Stomach (tissue), 19 donors: ENCODE measurements at places on chromosomes 6 and 20. TPM values are rescaled to one million over a fixed set of nuclear protein-coding genes. Genes with fewer than 3 reads are reported as not detected.

Gene SLC26A8
- total RNA-seq, result 0.58 TPM

Gene CRISP3
- total RNA-seq, result 0.55 TPM

Gene ARMH2
- total RNA-seq, result not detected

Gene YWHAB
- total RNA-seq, result 52.2 TPM

Gene TRIM10
- not detected for total RNA-seq

Gene SLC24A3
- 6.8 TPM for total RNA-seq

Gene NTSR1
- not detected for total RNA-seq

Gene GPR6
- not detected for total RNA-seq

Gene LIN28B
- not detected for total RNA-seq

Gene SLC22A7
- not detected for total RNA-seq

Gene MCHR2
- total RNA-seq, result not detected

Gene NDUFAF4
- total RNA-seq, result 11.2 TPM

Gene GTSF1L
- not detected for total RNA-seq

GRCh38 chr6:15672291-15672690, 9.5 kb upstream of the DTNBP1 start:
- DNase-seq, result no peak

GRCh38 chr6:2765896-2766766, 938 bp downstream of the WRNIP1 start:
- peak; percentile 83 for DNase-seq

- no peak for DNase-seq
These were observed 626.8 kb upstream of the ARID1B start for GRCh38 chr6:156150391-156150790.

GRCh38 chr6:126176282-126176681, 163.6 kb upstream of the CENPW start:
- no peak for DNase-seq

- DNase-seq, result no peak
These were observed 182.0 kb downstream of the COL21A1 start for GRCh38 chr6:56065408-56065807.

GRCh38 chr20:50053362-50054230, 59.4 kb downstream of the UBE2V1 start:
- DNase-seq, result no peak

DNA sequence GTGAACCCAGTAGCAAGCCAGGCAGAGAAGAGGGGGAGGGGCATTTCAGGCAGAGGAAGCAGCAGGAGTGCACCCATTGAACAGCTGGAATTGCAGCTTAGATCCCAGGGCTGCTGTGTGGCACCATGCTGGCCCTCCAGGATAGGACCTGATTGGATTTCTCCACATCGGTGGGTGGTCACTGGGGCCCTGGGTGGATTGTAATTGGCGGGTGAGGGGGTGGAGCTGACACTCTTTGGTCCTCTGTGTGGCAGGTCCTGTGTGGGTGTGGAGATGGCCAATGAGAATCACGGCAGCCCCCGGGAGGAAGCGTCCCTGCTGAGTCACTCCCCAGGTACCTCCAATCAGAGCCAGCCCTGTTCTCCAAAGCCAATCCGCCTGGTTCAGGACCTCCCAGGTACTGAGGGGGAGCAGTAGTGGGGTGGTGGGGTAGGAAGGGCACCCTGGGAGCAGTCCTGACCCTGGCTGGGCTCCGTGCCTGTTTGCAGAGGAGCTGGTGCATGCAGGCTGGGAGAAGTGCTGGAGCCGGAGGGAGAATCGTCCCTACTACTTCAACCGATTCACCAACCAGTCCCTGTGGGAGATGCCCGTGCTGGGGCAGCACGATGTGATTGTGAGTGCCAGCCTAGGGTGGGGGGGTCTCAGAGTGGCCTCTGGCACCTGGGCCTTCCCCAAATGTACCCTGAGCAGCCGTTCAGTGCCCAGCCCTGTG, 4.4 kb downstream of the PCIF1 start:
- no peak for DNase-seq

DNA sequence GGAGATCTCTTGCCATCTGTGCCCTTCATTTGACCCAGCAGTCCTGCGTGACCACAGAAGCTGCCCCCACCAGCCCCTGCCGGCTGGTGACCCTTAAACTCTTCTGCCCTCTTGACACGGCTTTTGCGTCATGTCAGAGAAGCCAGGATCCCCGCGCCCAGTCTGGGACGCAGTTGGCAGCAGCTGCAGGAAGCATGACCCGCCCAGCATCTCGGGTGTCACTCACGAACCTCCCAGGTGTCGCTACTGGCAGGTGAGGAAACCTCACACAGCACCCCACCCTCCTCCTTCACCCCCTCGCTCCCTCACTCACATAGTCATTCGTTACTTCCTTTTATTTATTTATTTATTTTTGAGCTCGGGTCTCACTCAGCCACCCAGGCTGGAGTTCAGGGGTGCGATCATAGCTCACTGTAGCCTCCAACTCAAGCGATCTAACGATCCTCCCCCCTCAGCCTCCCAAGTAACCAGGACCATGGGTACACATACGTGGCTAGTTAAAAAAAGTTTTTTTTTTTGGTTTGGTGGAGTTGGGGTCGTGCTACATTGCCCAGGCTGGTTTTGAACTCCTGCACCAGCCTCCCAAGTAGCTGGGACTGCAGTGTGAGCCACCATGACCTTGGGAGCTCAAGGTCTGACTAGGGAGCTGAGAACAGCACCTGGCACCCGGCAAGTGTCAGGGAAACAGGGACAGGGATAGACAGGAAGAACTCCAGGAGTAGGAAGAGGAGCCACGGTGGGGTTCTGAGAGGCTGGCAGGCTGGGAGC, 14.1 kb upstream of the SPDEF start:
- DNase-seq, result no peak

- DNase-seq, result peak; percentile 20
These were observed 210.3 kb downstream of the TBX18 start for GRCh38 chr6:84554074-84554473.

- DNase-seq, result no peak
These were observed 8.8 kb downstream of the FOXC1 start for GRCh38 chr6:1618311-1619097.

DNA sequence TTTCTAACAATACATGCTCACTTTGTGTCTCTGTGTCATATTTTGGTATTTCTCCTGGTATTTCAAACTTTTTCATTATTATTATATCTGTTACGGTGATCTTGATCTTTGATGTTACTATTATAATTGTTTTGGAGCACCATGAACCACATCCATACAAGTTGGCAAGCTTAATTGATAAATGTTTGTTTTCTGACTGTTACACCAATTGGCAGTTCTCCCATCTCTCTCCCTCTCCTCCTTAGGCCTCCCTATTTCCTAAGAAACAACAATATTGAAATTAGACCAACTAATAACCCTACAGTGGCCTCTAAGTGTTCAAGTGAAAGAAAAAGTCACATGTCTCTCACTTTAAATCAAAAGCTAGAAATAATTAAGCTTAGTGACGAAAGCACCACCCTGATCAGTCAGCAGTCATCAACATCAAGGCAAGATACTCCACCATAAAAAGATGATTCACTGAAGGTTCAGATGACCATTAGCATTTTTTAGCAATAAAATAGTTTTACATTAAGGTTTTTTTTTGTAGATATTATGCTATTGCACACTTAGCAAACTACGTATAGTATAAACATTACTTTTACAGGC, 61.5 kb downstream of the IBTK start:
- no peak for DNase-seq

DNA sequence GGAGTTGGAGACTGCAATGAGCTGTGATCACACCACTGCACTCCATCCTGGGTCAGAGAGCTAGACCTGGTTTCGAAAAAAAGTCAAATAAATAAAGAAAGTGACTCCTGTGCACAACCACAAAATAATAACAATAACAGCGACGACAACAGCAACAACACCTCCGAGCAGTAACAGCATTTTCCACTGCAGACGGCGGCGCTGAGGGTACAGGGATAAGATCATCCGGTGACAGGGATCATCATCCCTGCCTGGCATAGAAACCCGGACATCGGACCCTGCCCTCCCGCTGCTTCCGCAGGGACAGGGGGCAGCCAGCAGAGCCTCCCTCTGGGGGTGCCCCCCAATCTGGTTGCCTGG, 11.5 kb downstream of the SRXN1 start:
- DNase-seq, result peak; percentile 47

DNA sequence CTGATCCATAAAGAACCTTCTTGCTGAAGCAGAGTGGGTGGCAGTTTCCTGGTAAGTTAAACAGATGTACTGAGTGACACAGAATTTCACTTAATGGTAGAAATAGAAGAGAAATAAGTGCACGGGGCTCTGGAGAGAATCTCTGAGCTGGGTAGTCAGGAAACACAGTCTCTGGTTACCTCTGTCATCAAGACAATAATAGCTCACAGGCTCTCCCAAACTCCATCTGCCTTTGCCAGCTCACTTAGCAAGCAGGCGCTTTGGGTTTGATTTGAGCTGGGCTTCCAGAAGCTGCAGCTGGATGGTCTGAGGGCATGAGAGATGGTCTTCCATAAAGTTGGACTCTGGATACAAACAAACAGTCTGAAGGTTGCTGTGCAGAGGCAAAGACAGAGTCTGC, 39.6 kb upstream of the PRSS35 start:
- DNase-seq, result no peak

DNA sequence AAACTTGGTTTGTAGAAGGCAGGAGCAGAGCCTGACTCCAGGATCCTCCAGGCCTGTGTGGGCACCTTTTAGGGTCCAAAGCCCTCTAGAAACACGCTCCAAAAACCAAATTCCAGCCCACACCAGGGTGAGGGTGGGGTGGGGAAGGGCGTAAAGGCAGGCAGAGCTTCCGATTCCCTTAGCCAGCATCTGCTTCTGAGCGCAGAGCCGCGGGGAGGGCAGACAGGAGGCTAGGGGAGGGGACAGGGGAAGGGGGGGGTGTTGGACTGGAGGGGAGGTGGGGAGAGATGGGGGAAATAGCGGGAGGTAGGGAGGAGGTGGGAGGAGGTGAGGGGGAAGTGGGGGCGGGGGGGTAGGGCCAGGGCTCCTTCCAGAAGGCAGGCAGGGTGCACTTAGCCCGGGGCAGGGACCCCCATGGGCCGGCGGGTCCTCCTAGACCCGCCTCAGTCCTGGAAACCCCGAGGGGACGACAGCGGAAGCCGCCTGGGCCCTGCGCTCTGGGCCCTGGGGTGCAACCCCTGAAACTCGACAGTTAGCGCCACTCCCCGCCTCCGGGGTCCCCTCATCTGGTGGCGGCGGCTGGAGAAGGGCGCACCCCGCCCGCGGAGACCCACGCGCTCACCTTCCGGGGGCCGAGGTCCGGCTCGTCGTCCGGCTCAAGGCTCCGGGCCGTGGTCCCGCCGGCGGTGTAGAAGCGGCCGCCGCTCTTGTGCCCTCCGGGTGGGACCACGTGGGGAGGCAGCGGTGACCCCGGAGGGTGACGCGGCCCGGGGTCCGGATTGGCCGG, 22.0 kb upstream of the FRMD1 start:
- DNase-seq, result no peak

GRCh38 chr20:19688031-19688806, 69.8 kb upstream of the RIN2 start:
- DNase-seq, result peak; percentile 78

DNA sequence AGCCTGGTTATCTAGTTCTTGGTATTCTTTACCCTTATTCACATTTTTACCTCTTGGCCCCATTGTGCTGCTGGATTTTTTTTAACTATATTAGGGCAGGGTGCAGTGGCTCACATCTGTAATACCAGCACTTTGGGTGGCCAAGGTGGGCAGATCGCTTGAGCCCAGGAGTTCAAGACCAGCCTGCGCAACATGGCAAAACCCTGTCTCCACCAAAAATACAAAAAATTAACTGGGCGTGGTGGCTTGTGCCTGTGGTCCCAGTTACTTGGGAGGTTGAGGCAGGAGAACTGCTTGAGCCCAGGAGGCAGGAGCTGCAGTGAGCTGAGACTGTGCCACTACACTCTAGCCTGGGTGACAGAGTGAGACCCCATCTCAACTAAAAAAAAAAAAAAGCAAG, 12.2 kb upstream of the TAF8 start:
- DNase-seq, result no peak

- DNase-seq, result no peak
These were observed at the start of gene BPIFB4 for GRCh38 chr20:33079259-33079658. Gene BPIFB4 (plus strand): TSS chr20:33079643. CDS start chr20:33081527, 1,884 bp downstream.

- DNase-seq, result no peak
These were observed 38.4 kb upstream of the OCSTAMP start for GRCh38 chr20:46588532-46589511.

DNA sequence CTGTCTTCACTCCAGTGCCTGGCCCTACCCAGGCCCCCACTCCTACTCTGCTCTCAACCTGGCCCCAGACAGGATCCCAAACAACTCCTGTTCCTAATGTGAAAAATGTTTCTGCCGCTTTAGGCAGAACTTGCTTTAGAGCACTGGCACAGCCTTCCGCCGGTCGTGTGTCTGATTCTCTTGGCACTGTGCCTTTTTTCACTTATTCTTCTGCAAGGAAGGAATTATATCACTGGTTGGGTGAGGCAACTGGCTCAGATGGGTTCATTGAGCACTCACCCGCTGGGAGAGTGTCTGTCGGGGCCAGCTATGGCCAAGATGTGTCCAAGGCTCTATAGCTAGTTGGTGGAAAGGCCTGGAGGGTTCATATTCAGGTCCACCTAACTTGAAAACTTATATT, 33.6 kb upstream of the HLA-A start:
- DNase-seq, result peak; percentile 29

- DNase-seq, result no peak
These were observed 20.1 kb downstream of the HECA start for GRCh38 chr6:139154881-139155547.

- peak; percentile 82 for DNase-seq
These were observed 14.8 kb upstream of the FAM83C start for GRCh38 chr20:35306931-35307517.

- DNase-seq, result no peak
These were observed 17.9 kb upstream of the PNPLA1 start for GRCh38 chr6:36252005-36252404.

DNA sequence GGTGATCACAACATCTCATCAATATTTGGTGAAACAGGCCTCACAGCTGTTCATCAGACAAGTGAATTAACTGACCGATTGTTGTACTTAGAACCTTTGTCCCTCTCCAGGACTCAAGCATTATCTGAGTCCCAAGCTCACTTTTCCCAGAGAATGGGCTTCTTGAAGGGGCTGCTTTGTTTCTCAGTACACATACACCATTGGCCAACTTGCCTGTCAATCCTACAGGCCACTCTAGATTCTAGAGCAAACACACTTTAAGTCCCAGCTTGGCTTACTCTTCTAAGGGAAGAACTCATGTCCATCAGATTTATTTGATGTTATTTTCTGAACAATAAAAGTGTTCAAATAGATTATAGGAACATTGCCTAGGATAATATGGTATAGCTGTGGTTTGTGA, 249.5 kb downstream of the BCKDHB start:
- DNase-seq, result no peak

DNA sequence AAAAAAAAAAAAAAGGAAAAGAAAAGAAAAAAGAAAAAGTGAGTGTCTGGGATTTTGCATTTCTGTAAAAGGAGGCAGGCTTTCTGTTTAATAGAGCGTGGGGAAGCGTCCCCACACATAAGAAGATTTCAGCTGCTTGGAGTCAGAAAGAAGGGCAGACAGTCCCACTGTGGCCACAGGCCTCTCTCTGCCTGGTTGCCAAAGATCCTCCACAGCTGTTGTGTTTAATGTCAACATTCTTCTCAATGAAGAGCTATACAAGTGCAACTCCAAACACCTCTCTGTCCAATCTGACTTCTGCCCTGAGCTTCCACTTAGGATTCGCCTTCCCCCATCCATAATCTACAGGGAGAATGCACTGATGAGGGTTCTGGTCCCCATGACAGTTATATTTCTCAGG, 64.3 kb upstream of the MLN start:
- no peak for DNase-seq

GRCh38 chr20:37364013-37364926, 18.3 kb downstream of the SRC start:
- no peak for DNase-seq

GRCh38 chr6:17771609-17772008, 64.9 kb upstream of the NUP153 start:
- DNase-seq, result no peak

- DNase-seq, result no peak
These were observed 37.9 kb downstream of the MAFB start for GRCh38 chr20:40651151-40651550.
